Esophagus squamous epithelium (tissue), 5 donors: ENCODE measurements at places on chromosomes 16 and 17.

GRCh38 chr16:53087101-53087500 is 32.3 kb downstream of the CHD9 start:
- DNase-seq, result no peak

- DNase-seq, result no peak
These were observed 4.8 kb downstream of the BTBD17 start for GRCh38 chr17:74356646-74357465.

- DNase-seq, result no peak
These were observed 592 bp upstream of the ZNF385C start for GRCh38 chr17:42098730-42099399.

- no peak for DNase-seq
These were observed 814 bp upstream of the CDH3 start for GRCh38 chr16:68644296-68644695.

GRCh38 chr17:2755891-2756724 is 6.7 kb upstream of the CCDC92B start:
- DNase-seq, result no peak

- no peak for DNase-seq
These were observed 759 bp downstream of the UBE2O start for GRCh38 chr17:76452127-76452659.

DNA sequence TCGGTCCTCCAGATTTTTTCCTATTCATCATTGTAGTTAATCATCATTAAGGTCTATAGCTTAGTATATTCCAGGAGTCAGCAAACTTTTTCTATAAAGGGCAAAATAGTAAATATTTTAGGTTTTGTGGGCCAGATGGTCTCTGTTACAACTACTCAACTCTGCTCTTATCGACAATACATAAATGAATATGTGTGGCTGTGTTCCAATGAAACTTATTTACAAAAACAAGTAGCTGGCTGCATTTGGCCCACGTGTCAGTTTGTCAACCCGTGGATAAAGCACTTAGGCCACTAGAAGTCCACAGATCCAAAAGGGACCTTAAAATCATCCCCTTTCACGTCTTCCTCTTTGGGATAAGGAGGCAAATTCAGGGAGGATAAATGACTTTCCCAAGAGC is 5.4 kb upstream of the HNF1B start:
- DNase-seq, result no peak

- DNase-seq, result no peak
These were observed 801 bp upstream of the OR4D2 start for GRCh38 chr17:58165981-58166380.
